ENCODE measurements at places on chromosomes 12 and 14.

- no peaks in the 10 kb centered on the region for H3K27me3 ChIP-seq
- H3K4me1 ChIP-seq, result peaks cover 10% of the 10 kb centered on the region
- no peak for DNase-seq
- H3K27ac ChIP-seq, result no peak overlapping the region
- no peaks in the 10 kb centered on the region for H3K36me3 ChIP-seq
Measured at GRCh38 chr12:38898001-38898684, 7.2 kb downstream of the CPNE8 start.

- H3K4me1 ChIP-seq, result peaks cover 24% of the 10 kb centered on the region
- no peak for DNase-seq
- no peaks in the 10 kb centered on the region for H3K27me3 ChIP-seq
- no peak overlapping the region for H3K27ac ChIP-seq
- no peaks in the 10 kb centered on the region for H3K36me3 ChIP-seq
Measured at GRCh38 chr14:24971255-24971654, 78.7 kb downstream of the STXBP6 start.

DNA sequence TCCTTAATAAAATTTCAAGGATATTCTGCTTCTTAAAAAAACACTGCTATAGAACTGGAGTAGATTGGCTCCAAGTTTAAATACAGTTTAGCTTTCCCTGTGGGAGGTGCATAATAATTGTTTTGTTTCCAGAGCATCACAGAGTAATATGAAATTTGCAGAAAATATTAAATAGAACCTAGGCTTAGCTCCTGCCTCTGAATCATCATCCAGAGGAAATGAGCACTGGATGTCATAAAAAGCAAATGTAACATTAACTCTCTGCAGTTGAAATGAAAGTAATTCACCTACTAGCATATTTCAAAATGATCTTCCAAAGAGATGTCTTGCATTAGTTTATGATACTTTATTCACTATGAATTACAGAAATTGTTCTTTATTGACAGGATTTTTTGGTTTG, 769.8 kb downstream of the C12orf50 start:
- no peaks in the 10 kb centered on the region for H3K27me3 ChIP-seq
- H3K4me3 ChIP-seq, result no peak overlapping the region
- H3K4me1 ChIP-seq, result no peaks in the 10 kb centered on the region

GRCh38 chr12:81615026-81615588, 144.0 kb downstream of the PPFIA2 start:
- H3K36me3 ChIP-seq, result no peaks in the 10 kb centered on the region
- H3K27ac ChIP-seq, result no peak overlapping the region
- no peak overlapping the region for H3K4me3 ChIP-seq
- no peaks in the 10 kb centered on the region for H3K27me3 ChIP-seq

DNA sequence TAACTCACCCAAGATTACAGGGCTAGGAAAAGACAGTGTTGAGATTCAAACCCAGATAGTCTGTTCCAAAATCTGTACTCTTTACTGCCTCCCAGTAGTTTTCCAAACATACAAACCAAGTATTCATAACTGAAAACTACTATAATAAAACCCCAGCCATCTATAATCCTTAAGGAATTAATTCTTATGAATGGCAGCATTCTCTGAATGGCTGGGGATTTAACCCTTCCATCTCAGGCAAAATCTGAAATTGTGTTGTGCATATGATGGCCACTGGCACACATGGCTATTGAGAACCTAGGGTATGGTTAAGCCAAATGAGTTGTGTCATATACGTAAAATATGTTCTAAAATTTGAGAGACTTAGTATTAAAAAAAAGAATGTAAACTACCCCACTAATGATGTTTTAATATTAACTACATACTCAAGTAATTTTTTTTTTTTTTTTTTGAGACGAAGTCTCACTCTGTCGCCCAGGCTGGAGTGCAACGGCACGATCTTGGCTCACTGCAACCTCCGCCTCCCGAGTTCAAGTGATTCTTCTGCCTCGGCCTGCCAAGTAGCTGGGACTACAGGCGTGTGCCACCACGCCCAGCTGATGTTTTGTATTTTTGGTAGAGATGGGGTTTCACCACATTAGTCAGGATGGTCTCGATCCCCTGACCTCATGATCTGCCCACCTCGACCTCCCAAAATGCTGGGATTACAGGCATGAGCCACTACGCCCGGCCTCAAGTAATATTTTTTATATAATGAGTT, 16.7 kb downstream of the PPP1R13B start:
- no peak for DNase-seq
- H3K27me3 ChIP-seq, result no peaks in the 10 kb centered on the region
- peaks cover 6% of the 10 kb centered on the region for H3K4me1 ChIP-seq
- H3K4me3 ChIP-seq, result no peak overlapping the region

- no peaks in the 10 kb centered on the region for H3K36me3 ChIP-seq
- DNase-seq, result no peak
- H3K27me3 ChIP-seq, result peaks cover 75% of the 10 kb centered on the region
- H3K4me1 ChIP-seq, result no peaks in the 10 kb centered on the region
- no peak overlapping the region for H3K27ac ChIP-seq
- H3K4me3 ChIP-seq, result no peak overlapping the region
Measured at GRCh38 chr14:104552738-104553125, 26.8 kb upstream of the C14orf180 start.

GRCh38 chr12:59079002-59079401, 158.7 kb upstream of the LRIG3 start:
- H3K27me3 ChIP-seq, result no peaks in the 10 kb centered on the region
- H3K4me1 ChIP-seq, result peaks cover 44% of the 10 kb centered on the region
- peak overlapping the region; percentile 1 for H3K4me3 ChIP-seq
- DNase-seq, result no peak

GRCh38 chr12:110565894-110566871, 16.9 kb downstream of the PPTC7 start:
- peaks cover 54% of the 10 kb centered on the region for H3K4me1 ChIP-seq
- no peaks in the 10 kb centered on the region for H3K36me3 ChIP-seq
- H3K27me3 ChIP-seq, result no peaks in the 10 kb centered on the region
- H3K27ac ChIP-seq, result peak overlapping the region; percentile 2
- DNase-seq, result no peak
- no peak overlapping the region for H3K4me3 ChIP-seq

- no peak for DNase-seq
- H3K27me3 ChIP-seq, result no peaks in the 10 kb centered on the region
- peak overlapping the region; percentile 73 for H3K4me3 ChIP-seq
- H3K36me3 ChIP-seq, result peaks cover 32% of the 10 kb centered on the region
Measured at GRCh38 chr12:6384499-6385436, 806 bp downstream of the LTBR start.

GRCh38 chr14:99356031-99356608, 84.1 kb upstream of the BCL11B start:
- H3K4me3 ChIP-seq, result no peak overlapping the region
- H3K36me3 ChIP-seq, result no peaks in the 10 kb centered on the region
- DNase-seq, result no peak
- H3K27me3 ChIP-seq, result no peaks in the 10 kb centered on the region

DNA sequence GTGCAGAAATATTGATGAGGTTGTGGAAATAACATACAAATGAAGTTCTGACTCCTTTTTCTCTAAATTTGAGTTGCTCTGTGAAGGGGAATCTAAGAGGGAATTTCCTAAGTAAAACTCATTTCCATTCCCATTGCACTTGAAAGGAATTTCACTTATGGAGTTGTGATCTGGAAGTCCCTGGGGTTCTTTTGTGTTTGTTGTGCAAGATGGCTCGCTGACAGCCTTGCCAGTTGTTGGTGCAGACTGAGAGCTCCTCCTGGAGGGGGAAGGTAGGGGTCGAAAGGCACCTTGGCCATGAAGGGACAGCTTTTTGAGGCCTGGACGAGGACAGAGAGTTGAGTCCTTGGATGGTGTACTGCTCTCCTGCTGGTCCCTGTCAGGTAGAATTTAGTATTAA, 72.0 kb downstream of the C12orf56 start:
- no peaks in the 10 kb centered on the region for H3K36me3 ChIP-seq
- no peak overlapping the region for H3K4me3 ChIP-seq
- DNase-seq, result no peak
- no peak overlapping the region for H3K27ac ChIP-seq

DNA sequence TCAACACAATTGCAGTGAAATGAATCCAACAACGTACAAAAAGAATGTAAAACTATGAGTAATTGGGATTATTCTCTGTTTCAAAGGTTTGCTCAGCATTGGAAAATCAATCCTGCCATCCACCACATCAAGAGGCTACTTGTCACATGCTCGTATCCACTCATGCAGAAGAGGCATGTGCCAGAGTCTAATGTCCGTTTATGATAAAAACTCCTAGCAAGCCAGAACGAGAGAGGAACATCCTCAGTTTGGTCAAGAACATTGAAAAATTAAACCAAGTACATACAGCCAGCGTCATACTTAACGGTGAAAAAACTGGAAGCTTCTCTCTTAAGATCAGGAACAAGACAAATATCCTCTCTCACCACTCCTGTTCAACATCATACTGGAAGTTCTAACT, 563.9 kb upstream of the TMEM132C start:
- no peak for DNase-seq
- no peaks in the 10 kb centered on the region for H3K36me3 ChIP-seq
- H3K27me3 ChIP-seq, result no peaks in the 10 kb centered on the region
- H3K27ac ChIP-seq, result no peak overlapping the region
- H3K4me3 ChIP-seq, result no peak overlapping the region

DNA sequence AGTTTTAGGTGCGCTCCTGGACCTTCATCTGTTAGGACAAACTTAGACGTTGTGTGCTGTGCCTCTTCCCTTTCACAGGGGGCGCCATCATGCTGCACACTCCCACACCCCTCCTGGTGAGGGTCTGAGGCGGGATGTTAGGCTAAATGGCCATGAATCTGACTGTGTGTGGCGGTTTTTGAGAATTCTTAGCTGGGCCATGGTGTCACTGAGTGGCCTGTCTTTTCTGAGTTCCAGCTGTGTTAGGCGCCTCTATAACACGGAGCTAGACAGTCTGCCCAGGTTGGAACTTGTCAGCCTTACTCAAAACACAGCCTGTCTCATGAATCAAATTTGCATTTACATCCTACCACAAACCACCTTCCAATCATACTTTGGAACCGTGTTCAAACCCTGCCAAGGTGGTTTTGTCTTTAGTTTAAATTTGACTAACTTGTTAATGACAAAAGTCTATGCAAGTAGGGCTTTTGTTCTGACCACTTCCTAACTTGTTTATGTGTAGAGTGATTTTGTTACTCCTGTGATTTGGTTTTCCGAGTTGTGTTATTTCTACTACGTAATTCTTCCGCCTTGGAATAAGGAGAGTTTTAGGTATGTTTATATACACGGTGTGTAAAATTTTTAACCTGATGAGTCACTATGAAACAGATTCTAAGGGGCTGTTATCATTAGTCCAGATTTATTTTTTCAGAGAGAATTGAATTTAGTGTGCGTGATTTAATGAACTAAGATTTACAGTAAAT, 19.6 kb downstream of the ACVR1B start:
- peaks cover 13% of the 10 kb centered on the region for H3K36me3 ChIP-seq
- H3K4me1 ChIP-seq, result peaks cover 56% of the 10 kb centered on the region
- no peak overlapping the region for H3K4me3 ChIP-seq
- no peak for DNase-seq
- no peaks in the 10 kb centered on the region for H3K27me3 ChIP-seq
- peak overlapping the region; percentile 44 for H3K27ac ChIP-seq

DNA sequence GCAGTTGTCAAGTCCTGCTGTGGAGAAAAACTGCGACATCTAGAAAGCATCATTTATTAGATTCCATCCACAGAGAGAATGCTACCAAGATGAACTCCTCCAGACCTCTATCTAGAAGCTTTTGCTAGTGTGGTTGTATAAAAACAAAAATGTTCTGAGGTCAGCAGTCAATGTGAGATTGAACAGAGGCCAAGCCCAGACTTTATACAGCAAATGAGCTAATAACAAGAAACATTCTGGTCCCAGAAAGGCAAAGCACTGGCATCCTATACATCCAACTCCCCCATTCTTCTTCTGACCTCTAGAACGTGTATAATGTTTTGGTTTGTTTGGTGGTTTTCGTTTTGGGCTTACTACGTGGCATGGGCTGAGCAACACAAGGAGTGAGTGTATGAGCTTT, 26.7 kb upstream of the RIN3 start:
- no peak overlapping the region for H3K27ac ChIP-seq
- H3K36me3 ChIP-seq, result no peaks in the 10 kb centered on the region
- no peak for DNase-seq
- H3K27me3 ChIP-seq, result no peaks in the 10 kb centered on the region

- H3K27ac ChIP-seq, result no peak overlapping the region
- H3K27me3 ChIP-seq, result no peaks in the 10 kb centered on the region
- no peak for DNase-seq
- no peaks in the 10 kb centered on the region for H3K4me1 ChIP-seq
Measured at GRCh38 chr12:65586796-65587195, 237.5 kb upstream of the HMGA2 start.

GRCh38 chr12:91182636-91183455, at the start of gene DCN:
Gene DCN (minus strand): TSS chr12:91182817. CDS start chr12:91178552, 4,265 bp downstream.
- DNase-seq, result no peak
- peak within 1 kb of the TSS; percentile 84 for H3K27ac ChIP-seq
- H3K36me3 ChIP-seq, result no peaks in the 10 kb centered on the region
- H3K4me1 ChIP-seq, result peaks cover 8% of the 10 kb centered on the region

- H3K4me3 ChIP-seq, result no peak overlapping the region
- H3K36me3 ChIP-seq, result no peaks in the 10 kb centered on the region
- no peaks in the 10 kb centered on the region for H3K27me3 ChIP-seq
- H3K4me1 ChIP-seq, result no peaks in the 10 kb centered on the region
- H3K27ac ChIP-seq, result no peak overlapping the region
Measured at GRCh38 chr14:37091651-37092050, 80.8 kb downstream of the SLC25A21 start.

DNA sequence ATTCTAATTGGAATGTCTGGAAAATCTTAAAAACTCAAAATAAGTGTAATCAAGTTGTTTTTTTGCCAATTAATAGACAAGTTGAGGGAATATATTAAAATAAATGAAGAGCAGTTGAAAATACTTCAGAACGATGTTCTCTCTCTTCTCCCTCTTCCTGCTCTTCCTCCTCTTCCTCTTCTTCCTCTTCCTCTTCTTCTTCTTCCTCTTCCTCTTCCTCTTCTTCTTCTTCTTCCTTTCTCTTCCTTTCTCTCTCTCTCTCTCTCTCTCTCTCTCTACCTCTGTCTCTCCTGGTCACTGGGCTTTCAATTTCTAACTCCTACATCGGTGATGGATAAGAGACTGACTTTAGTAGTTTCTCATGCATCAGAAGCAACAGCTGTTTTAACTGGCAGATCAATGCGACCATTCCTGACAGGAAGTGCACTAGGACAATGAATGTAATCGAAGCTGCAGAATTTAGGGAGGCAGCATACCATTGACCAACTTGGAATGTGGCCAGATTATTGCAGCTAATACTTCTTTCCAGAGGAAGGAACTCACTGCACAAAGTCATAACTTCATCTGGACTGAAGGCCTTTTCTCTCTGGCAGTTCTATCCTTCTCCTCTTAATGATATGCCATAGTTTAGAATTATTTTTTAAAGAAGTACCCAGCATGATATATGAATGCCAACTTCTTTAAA, 13.8 kb upstream of the TMTC2 start:
- no peaks in the 10 kb centered on the region for H3K36me3 ChIP-seq
- no peaks in the 10 kb centered on the region for H3K27me3 ChIP-seq
- H3K27ac ChIP-seq, result no peak overlapping the region
- no peaks in the 10 kb centered on the region for H3K4me1 ChIP-seq
- H3K4me3 ChIP-seq, result no peak overlapping the region

DNA sequence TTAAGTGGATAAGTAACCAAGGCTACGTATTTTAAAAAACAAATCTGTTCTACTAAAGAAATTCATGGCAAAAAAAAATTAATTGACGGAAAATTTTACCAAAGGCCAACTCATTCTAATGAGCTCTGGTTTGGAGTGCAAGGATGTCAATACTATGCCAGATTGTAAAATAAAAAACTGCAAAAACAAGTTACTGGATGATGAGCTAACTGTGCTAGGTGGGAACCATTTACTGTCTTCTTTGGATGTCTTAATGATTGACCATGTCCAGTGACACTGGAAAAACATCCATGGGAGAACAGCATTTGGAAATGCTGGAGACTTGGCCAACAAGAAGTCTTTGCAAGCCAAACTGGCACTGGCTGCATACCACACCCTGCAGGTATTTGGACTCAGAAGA, 41.6 kb downstream of the KITLG start:
- H3K4me1 ChIP-seq, result peaks cover 26% of the 10 kb centered on the region
- no peak for DNase-seq
- H3K4me3 ChIP-seq, result no peak overlapping the region
- no peaks in the 10 kb centered on the region for H3K27me3 ChIP-seq
